Right atrium auricular region (tissue), 2 donors: ENCODE measurements at places on chromosomes 2 and 18. TPM values are rescaled to one million over a fixed set of nuclear protein-coding genes. Genes with fewer than 3 reads are reported as not detected.

Gene NAGK
- total RNA-seq, result 30.4 TPM

DNA sequence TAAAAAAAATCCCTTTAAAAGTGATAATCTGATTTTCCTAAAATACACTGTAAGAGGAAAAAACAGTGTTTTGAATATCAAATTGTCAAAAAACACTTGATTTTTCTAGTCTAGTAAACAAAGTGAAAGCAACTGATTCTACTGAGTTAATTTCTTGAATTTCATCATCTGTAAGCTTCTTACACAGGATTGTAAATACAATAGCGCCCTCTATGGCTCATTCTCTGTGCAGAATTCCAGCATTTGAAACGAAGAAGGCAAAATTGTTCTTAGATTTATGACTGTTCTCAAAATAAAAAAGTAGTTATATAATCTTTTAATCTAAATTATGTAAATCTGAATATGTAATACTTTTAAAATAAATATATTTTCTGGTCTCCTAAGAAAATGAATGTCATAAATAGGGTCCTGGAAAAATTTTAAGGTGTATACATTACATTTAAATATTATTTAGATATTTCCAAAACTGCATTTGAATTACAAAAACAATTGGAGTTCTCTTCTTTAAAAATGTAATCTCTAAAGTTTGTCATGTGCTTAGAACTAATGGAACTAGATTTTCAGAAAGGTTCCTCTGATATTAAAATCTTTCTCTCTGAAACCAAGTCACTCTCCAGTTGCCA lies 176.9 kb upstream of the MC4R start:
- DNase-seq, result no peak

Gene FSHR
- 0.28 TPM for total RNA-seq

Gene NTSR2
- not detected for total RNA-seq

GRCh38 chr18:61992285-61992684 lies 99.5 kb upstream of the RNF152 start:
- no peak for DNase-seq

DNA sequence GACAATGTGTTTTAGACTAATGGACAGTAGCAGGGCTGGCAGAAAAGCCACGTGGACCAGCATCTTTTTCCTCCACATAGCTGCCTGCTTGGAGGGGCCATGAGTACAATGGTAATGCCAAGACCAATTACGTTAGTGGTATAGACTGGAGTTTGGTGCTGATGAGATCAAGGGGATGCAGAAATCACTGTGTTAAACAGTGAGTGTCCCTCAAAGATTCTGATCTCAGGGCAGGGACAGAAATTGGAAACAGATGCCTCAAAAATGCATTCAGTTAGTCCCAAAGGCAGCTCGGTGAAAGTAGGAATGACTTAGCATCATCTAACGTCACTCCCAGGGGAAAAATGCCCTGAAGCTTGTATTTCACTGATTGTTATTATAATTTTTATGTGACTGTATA lies 72.4 kb downstream of the SLC16A14 start:
- no peak for DNase-seq

- DNase-seq, result no peak
These were observed 2.3 kb upstream of the KIF1A start for GRCh38 chr2:240822280-240822847.

DNA sequence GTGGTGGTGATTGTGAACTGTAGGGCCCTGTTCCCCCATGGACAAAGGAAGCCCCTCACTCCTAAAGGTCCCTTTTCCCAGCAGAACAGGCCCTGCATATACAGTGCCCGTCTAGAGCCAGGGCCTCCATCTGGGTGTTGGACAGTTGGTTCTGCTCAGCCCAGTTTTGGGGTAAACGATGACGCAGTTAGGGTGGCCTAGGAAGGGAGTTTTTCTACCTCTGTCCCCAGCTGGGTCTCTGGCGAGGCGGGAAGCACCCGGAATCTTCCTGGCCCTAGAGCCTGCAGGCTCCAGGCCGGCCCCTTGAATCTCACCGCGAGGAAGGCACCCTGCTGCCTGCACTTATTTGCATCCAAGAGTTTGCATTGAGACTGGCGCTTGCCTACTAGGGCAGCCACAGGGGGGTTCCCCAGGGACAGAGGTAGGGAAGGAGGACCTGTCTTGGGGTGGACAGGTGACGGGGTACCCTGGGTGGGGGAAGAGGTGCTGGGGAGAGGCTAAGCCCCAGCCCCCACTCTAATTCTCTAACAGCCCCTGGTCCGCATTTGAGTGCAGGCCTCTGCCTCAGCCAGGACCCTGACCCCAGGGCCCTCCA lies 529 bp upstream of the MTA3 start:
- DNase-seq, result peak; percentile 61

- no peak for DNase-seq
These were observed 181.8 kb downstream of the SNTG2 start for GRCh38 chr2:1132328-1132969.

- no peak for DNase-seq
These were observed 32.3 kb downstream of the UBXN4 start for GRCh38 chr2:135773917-135774316.

- DNase-seq, result no peak
These were observed 147.6 kb upstream of the CAB39 start for GRCh38 chr2:230564805-230565779.

DNA sequence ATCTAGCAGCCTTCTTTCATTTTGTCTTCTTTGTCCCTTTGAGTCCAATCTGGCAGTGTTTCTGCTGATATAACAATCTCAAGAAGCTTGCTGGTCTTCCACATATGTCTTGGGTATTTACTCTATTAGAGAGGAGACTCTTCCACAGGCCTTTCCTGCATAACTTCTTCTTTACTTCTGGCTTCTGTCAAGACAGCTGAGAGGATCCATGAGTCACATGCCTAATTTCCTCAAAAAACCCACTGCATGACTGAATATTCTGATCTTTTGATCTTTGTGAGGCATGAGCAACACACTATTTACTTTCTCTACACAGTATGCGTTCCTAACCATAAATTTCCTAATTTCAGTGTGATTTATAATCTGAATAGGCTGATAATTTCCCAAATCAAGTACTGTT lies 5.1 kb upstream of the DCC start:
- no peak for DNase-seq

DNA sequence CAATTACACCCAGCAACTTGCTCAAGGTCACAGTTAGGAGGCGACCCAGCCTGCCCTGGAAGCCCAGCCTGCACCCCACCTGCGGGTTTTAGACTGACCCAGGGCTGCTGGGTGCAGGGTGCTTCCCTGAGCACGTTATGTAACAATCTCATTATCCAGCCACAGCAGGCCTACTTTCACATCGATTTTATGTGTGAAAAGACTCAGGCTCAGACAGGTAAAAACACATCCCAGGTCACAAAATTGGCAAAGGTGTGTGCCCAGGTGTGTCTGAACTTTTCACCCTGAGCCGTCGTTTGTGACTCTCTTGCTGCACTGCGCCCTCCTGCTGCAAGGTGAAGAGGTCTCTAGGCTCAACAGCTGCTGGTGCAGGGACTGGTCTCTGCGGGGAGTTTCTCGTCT lies 668.2 kb upstream of the HS6ST1 start:
- DNase-seq, result no peak

Gene GALNT3
- total RNA-seq, result 0.47 TPM

DNA sequence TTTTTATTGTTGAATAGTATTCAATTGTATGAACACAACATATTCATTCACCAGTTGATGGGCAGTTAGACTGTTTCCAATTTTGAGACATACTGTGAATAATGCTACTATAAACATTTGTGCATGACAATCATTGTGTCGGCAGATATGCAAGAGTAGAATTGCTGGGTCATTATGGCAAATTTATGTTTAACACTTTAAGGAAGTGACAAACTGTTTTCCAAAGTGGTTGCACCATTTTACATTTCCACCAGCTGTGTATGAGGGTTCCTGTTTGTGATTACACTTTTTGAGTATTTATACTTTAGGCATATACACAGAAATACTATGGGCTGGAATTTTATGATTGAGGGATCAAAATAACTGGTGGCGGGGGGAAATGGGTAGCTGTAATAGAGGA lies 61.2 kb downstream of the MAP4K3 start:
- no peak for DNase-seq

DNA sequence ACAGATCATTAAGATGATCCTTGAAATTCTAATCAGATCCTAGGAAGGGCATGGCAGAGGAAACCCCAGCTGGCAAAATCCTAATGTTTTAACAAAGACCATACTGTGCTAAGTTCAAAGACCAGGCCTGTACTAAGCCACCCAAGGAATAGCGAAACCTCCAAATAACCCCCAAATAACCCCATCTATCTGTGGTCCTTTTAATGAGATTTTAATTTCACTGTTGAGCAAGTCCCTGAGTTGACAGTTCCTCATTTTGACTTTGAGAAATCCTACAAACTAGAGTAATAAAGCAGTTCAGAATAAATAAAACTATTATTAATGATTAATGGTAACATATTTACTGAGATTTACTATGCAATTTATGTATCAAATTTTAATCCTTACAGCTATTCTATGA lies 259.8 kb downstream of the STK39 start:
- DNase-seq, result no peak

GRCh38 chr2:164719996-164720941 lies 99.0 kb upstream of the GRB14 start:
- DNase-seq, result no peak

- no peak for DNase-seq
These were observed 124.9 kb upstream of the TTC27 start for GRCh38 chr2:32502941-32503340.

- DNase-seq, result no peak
These were observed 231.7 kb downstream of the MTX2 start for GRCh38 chr2:176500901-176501300.

DNA sequence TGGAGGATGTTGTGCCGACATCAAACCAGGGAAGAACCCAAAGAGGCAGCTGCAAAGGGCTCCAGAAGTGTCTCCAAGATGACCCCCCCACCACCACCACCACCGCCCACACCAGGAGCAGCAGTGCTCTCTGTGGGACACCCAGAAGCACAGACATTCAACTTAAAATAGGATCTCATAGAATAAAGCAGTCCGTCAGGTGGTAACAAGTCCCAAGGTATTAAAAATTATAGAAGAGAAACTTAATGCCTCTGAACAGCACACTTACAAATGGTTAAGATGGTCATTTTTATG lies 155.5 kb upstream of the ID2 start:
- DNase-seq, result no peak

Gene ARHGAP15
- total RNA-seq, result 2.6 TPM

DNA sequence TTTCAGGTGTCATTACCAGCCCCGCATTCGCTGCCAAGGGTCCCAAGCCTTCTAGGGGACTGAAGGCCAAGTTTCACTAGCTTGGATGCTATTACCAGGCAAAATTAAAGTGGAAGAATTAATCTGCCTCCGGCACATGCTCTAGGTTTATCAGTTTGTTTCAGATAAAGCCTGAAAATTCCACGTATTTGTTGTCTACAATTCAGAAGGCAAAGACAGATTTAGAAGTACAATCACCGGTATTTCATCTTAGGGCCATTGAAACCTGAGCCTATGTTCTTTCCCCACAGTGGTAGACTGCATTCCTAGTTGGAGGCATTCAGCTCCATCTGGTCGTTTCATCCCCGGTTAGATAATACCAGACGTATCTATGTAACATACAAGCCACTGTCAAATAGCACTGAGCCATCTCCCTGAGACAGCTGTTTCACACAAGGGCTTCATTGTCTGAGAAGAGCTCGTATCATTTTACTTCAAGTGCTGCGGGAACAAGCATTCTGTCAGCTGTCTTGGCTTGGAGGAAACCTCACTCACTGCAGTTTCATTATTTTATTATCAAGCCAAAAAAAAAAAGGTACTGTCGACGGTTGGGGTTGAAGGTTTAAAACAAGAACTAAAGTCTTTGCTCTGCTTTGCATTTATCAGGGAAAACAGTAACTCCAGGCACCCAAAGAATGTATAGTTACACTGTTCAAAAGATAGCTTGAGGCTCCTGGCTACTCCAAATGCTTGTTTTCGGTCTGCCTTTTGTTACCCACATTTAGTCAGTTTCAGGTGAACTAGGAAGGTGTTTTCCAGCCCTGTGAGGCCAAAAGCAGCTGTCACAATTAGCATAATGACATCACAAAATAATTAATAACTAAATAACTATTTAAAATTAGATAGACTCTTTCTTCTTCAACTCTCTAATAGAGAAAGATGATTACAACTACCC lies 76.7 kb downstream of the TGIF1 start:
- DNase-seq, result no peak

DNA sequence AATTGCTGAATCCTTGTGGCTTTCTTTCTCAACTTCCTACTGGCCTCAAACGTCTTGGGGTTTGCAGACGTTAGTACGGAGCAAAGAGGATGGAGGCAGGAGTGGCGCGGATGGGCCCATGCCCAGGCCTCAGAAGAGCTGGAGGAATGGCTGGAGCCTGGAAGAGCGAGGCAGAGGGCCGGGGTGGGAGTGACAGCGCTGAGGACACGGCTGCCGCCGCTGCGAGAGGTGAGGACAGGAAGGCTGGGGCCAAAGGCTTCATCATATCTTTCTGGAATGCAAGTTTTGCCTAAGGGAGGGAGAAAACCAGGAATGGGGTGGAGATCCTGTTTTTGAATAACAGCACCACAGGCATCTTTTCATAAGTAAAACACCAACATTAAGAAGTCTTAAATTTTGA lies 178.5 kb upstream of the SESTD1 start:
- DNase-seq, result peak; percentile 69

DNA sequence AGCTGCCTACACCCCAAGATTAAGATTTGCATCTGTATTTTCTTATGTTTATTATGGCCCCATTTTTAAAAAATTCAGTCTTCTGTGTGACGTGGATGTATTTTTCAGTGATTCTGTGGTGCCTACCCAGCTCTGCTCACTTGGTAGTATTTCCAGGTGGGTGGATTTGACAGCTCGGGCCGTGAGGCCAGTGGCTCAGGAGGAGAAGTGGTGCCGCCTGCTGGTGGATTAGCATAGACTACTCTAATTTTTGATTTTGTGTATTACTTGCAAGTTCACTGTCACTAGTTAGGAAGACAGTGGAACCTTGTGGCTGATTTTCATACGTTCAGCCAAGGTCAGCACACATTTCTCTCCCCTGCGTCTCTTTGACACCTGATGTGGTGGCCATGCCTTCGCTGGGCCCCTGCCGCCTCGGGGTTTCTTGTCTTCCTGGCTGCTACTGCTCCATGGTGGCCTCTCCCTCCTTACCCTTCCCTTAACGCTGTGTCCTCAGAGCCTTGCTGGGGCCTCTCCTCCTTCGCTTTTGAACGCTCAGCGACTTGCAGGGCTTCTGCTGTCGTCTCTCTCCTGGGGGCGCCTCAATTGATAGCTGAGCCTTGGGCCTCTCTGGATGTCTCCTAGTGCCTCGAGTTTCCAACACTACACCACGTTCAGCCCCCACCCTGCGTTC lies 89.4 kb downstream of the DGKD start:
- DNase-seq, result peak; percentile 80

Gene ARHGAP28
- 3.0 TPM for total RNA-seq

DNA sequence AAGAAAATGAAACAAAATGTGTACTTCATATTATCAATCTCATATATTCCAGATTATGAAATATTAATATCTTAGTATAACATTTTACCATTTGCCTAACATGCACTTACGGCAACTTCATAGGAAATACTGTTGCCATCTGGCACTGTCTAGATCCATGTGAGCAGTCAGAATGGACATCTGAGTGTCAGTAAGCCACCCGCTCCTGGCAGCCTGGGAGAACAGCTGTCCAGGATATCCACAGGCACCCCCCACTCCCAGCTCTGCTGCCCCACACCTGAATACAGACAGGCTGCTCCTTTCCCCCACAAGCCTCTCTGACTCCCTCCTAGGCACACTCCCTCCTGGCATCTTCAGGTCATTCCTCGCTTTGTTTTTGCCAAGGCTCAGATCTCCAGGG lies 127.0 kb downstream of the GAREM1 start:
- DNase-seq, result no peak

Gene TEX44
- not detected for total RNA-seq

- DNase-seq, result no peak
These were observed 146.4 kb downstream of the IRS1 start for GRCh38 chr2:226652983-226653765.

- DNase-seq, result no peak
These were observed 61.0 kb downstream of the EIPR1 start for GRCh38 chr2:3316456-3317276.
